ENCODE measurements at places on chromosomes 11 and 22.

DNA sequence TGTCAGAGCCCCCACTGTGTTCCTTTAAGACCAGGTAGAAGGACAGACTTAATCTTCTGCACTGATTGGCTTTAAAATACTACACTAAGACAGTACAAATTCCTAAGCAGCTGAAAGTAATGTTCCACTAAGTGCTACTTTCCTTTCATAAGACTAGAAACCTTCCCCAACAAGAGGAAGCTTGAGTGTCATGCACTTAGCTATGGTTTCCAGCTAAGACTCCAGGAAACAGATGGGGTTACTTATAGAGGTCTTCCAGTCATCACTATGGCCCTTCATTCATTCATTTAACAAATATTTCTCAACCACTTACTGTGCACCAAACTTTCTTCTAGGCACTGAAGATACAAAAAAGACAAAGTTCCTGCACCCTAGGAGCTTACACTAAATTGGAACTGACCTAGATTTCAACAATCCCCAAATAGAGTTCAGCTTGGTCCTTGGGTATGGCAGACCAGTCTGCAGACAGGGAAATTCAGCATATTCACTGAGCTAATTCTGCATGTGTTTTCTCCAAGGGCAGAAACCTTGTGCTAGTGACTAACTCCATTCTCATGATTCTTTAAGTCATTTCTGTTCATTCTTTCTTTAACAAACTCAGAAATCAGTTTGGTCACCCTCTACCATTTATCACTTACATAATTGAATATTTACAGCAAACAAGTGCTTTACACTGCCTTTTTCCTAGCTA lies 178.4 kb upstream of the MTNR1B start:
- DNase-seq: no peak

- DNase-seq: no peak
Observed at GRCh38 chr11:15967966-15968365, 388.4 kb downstream of the SOX6 start.

DNA sequence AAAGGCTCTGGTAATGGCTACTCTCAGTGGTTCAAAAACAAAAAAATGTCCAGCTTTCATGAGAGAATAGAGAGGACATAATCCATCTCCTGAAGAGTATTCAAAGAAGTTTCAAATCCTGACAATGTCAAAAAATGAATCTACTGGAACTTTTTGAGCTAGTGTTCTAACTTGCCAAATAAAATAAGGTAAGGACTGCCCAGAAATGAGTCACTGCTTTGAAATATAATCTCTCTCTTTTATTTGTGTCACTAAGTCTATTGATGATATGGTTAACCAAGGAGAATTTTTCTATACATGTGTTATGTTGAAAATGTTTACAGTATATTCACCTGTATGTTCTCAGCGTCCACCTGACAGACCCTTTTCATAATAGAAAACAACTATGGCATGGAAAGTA lies 3.4 kb downstream of the GUCY1A2 start:
- DNase-seq: no peak

GRCh38 chr11:38123673-38124072 lies 1525.6 kb upstream of the RAG2 start:
- no peak for DNase-seq

DNA sequence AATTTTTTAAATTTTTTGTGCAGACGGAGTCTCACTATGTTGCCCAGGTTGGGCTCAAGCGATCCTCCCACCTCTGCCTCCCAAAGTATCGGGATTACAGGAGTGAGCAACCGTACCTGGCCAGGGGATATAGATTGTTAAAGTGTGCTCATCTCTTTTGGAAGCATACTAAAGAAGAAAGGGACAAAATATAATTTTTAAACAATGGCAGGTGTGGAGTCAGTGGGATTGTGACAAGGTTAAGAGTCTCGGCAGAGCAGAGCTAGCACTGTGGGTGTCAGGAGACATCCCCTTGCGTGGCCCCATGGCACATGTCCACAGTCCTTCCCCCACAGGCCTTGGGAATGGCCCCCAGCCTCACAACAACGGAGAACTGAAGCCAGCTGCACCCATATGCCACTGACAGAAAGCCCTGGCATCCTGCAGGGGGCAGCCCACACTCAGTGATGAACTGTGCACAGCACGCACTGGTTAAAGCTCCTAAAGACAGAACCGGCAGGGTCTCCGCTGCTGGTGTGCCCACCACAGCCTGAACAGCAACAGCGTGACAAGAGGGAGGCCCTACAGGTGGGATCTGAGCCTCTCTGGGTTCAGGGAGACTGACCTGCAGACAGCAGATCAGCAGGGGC lies 29.9 kb downstream of the SERPIND1 start:
- no peak for DNase-seq

DNA sequence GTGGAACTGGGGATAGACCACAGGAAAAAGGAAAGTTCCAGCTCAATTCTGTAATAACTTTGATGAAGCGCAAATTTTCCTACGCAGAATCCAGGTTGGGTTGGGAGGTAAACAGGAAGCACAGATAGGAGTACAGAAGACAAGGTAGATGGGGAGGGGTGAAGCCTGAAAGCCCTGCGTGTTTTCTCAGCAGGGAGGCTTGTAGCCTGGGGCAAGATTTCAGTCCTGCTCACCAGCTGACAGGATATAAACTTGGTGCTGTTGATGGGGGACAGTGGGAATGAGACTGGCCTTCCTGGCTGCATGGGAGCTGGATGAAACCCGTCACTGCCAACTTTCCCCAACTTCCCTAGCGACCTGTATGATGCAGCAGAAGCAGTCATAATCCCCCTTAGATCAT lies 114.9 kb downstream of the ARHGAP32 start:
- no peak for DNase-seq

- DNase-seq: no peak
Observed at GRCh38 chr11:34915136-34916014, 804 bp downstream of the APIP start.

DNA sequence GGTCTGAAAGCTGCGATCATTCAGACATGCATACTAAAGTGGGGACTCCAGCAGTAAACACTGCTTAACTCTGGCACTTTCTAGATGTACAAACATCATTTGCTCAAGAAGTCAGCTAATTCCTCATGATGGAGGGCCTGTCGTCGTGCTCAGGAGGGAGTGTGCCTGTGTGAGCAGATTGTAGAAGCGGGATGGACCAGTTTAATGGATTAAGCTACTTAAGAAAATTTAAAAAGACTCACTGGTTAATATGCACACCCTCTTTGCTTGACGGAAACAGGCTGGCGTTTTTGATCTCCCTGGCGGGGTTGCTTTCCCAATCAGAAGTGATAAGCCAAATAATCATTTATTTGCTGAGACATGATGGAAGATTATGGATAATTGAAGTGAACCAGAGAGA lies 79.0 kb downstream of the LDLRAD3 start:
- DNase-seq: no peak

- no peak for DNase-seq
Observed at GRCh38 chr11:42778193-42778592, 533.6 kb upstream of the API5 start.

DNA sequence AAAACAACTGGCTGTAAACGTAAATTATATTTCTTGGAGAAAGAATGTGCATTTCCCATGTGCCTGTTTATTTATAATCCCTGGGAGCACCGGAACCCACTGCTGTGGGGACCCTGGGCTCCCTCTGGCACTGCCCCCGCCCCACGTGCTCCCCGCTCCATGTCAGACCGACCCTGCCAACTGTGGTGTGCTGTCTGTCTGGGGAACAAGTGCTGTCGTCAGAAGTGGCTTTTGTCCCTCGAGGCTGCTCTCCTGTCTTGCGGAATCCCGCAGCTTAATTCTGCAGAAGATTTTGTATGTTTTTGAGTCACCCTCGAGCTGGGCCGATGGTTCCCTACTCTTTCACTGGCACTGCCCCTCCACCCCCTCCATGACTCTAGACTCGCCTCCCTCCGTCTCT lies 2.4 kb downstream of the LRRC10B start:
- DNase-seq: no peak

GRCh38 chr11:40921246-40921645 lies 538.2 kb downstream of the LRRC4C start:
- DNase-seq: no peak

DNA sequence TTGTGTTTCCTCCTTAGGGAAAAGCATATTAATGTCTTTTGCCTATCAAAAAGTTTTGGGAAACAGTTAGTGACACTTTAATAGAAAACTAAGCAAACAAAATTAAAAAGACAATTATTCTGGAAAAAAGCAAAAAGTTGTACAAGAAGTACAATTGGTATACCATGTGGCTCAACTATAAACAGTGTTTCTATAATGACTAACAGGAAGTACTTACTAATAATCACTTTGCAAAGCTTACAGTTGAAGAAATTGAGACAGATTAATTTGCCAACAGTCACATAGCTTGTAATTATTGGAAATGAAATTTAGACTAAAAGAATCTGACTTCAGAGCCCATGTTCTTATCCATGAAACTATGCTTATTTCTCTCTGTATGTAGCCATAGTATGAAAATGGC lies 24.7 kb downstream of the PPME1 start:
- DNase-seq: no peak

Data from C1 segment of cervical spinal cord (tissue), 14 donors.